ENCODE measurements at places on chromosomes 1 and 21.

DNA sequence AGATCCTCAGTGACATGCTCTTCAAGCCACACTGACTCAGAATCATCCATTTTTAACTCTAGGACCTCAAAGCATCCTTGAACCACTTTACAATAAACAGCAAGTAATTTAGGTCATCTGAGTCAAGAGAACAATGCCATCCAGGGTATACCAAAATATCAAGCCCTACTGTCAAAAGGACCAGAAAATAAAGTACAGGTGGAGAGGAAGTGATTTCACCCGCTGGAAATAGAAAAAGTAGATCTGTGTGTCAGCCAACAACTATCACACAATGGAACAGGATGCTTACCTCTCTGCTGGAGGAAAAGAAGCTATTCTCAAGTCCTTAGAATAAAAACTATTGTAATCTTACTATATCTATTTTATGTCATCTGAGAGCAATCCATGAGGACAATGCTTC, 37.0 kb downstream of the RERE start:
- DNase-seq = no peak

- DNase-seq = no peak
These were observed 31.3 kb downstream of the XKR8 start for GRCh38 chr1:27990920-27991537.

DNA sequence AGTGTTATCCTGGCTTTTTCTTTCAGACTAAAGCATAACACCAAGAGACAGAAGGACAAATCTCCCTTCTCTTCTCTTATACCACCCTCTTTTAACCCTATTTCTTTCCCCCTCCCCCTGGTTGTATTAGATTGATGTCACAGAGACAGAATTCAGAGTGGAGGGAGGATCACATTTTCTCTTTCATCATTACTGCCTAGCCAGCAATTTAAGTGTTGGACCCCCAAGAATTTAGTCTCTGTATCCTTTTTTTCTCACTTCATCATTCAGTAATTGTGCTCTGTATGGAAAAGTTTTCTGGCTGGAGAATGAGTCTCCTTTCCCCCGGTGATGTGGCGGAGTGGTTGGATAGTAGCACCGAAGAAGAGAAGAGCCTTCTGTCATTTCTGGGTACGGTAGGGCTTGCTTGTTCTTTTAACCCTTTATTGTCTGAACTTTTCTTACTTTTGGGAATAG, 124.8 kb downstream of the CLEC20A start:
- DNase-seq = no peak

GRCh38 chr1:27970401-27970800, 10.6 kb downstream of the XKR8 start:
- no peak for DNase-seq

GRCh38 chr21:42195378-42196031, 23.4 kb upstream of the ABCG1 start:
- no peak for DNase-seq

- DNase-seq = no peak
These were observed 21.5 kb upstream of the SLC2A1 start for GRCh38 chr1:42979896-42980800.

DNA sequence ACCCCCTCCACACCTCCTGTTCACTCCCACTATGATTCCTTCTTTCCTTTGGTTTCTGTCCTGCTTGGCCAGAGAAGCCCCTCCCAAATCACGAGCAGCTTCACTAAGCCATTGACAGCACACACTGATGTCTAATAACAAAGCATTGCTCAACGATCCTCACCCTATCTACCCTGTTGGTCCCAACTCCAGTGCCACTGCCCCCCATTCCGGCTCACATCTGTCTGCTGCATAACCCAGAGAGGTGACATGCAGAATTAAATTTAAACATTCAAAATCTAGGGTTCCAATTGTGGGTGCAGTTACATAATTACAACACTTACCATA, 236.9 kb downstream of the TTLL7 start:
- DNase-seq = no peak

- DNase-seq = no peak
These were observed 8.2 kb downstream of the ADORA1 start for GRCh38 chr1:203135636-203136305.

All from NCI-H1436 treated with DMSO at 0.1 percent for 48 hours (cell line).